Stimulated activated CD8-positive, alpha-beta memory T cell treated with anti-CD3 and anti-CD28 coated beads, Interleukin-4, amount 100 ng/mL, for 48 hours (primary cell): ENCODE measurements at places on chromosomes 1 and 21.

GRCh38 chr21:30329203-30329875 lies 8.2 kb downstream of the KRTAP27-1 start:
- no peak for DNase-seq

DNA sequence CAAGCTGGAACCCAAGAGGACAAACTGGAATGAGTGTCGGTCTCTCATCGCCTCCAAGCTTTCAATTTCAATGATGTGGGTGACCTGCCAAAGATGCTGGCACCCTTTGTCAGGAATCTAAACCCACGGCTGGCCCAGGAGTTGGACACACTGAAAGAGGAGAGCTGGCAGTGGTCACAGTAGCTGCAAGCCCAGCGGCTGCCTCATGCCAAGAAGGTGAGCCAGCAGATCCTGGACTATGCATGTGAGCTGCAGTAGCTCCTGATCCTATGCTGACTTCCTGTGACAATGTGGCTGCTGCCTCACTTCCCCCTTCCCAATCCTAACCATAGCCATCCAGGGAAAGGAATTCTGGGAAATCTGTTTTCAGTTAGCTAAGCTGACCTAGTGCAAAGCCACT lies 117.0 kb upstream of the VAV3 start:
- no peak for DNase-seq

GRCh38 chr1:107141491-107142126 lies 770 bp downstream of the NTNG1 start:
- DNase-seq, result peak; percentile 25

GRCh38 chr1:236023926-236024565 lies 40.8 kb downstream of the NID1 start:
- no peak for DNase-seq

DNA sequence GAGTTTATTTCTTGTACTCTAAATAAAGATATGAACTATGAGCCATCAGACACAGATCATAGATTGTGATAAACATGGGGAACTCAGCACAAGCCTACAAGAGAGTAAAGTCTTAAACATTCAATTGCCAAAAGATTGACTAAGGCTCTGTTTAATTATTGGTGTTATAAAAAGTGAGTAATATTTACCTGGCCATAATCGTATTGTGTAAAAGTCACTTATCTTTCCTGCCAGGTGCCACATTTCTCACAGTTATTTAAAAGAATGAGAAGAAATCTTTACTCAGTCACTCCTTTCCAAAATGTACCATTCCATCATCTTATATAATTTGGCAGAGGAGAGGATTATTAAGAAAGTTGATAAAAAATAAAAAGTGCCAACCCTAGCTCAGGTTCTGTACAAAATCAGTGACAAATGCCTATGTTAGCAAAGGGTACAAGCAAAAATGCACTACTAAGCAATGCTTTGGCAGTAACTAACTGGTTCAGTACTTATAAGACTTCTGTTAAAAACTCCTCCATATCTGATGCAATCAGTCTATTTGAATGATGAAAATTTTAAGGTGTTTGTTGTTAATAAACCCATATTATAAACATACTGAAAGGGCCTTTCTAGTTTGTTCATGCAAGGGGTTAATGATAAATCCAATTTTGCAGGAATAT lies 5.8 kb upstream of the NR5A2 start:
- no peak for DNase-seq

DNA sequence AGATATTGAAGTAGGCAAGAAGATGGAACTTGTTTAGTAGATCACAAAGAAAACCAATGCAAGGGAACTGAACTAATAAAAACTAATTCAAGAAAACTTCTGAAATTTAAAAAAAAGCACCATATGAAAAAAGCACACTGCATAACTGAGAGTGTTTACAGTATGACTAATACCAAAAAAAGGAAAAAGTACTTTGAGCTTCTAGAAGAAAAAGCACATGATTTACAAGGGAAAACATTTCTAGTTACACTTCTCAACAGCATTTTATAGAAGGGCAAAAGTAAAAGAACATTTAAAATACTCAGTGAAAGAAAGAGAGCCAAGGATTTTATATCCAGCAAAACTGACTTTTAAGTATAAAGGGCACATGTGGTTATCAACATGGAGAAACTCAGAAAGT lies 233.6 kb downstream of the RPS6KC1 start:
- no peak for DNase-seq

- DNase-seq, result no peak
Observed at GRCh38 chr1:203225071-203225470, 4.4 kb downstream of the CHIT1 start.
